ENCODE measurements at places on chromosomes 3 and 15.
A peak's percentile ranks its signal among the peaks of the same experiment; 100 is the strongest.

DNA sequence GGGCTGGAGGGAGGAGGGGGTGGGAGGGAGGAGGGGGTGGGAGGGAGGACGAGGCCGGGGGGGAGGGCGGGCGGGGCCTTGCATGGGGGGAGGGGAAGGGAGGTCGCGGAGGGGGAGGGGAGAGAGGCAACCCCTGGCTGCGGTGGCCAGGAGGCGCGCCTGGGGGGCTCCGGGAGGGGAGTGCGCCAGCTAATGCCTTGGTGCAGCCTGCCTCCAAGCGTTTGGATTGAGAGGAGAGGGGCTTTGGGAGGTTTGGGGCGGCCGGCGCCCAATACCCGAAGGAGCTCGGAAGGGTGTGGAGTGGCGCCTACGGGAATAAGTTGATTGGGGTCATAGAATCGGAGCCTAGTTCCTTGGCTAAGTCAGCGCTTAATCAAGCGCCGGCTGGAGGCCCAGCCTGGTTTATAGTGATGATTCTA is 557 bp downstream of the TFG start:
- H3K4me3 ChIP-seq, result peak overlapping the region; percentile 88
- H3K27me3 ChIP-seq, result no peaks in the 10 kb centered on the region
- H3K36me3 ChIP-seq, result no peaks in the 10 kb centered on the region
- H3K4me1 ChIP-seq, result peaks cover 26% of the 10 kb centered on the region
- peak overlapping the region; percentile 94 for H3K27ac ChIP-seq

DNA sequence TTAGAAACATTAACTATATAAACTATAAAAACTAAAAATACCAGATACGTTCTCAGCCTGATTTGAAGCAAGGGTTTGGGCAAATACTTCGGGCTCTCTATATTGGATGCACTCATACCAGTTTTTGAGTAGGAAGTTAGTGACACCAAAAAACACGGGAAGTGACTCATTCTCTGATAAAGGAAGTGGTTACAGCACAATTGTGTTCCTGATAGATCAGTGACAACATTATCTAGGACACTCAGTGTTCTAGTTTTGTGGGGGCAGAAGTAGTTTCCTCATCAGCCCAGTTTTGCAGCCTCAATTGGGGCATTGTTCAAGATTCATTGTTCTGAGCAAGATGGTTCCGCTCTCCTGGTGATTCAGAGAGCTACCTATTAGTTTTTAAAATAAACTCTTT is 469.6 kb upstream of the DPPA4 start:
- no peak for DNase-seq
- no peaks in the 10 kb centered on the region for H3K4me1 ChIP-seq
- H3K4me3 ChIP-seq, result no peak overlapping the region
- H3K27me3 ChIP-seq, result no peaks in the 10 kb centered on the region
- H3K27ac ChIP-seq, result no peak overlapping the region
- H3K36me3 ChIP-seq, result no peaks in the 10 kb centered on the region

GRCh38 chr3:55704521-55704920 is 217.4 kb upstream of the WNT5A start:
- DNase-seq, result no peak
- no peaks in the 10 kb centered on the region for H3K4me1 ChIP-seq
- no peaks in the 10 kb centered on the region for H3K36me3 ChIP-seq
- H3K4me3 ChIP-seq, result no peak overlapping the region
- H3K27me3 ChIP-seq, result peaks cover 4% of the 10 kb centered on the region
- no peak overlapping the region for H3K27ac ChIP-seq

DNA sequence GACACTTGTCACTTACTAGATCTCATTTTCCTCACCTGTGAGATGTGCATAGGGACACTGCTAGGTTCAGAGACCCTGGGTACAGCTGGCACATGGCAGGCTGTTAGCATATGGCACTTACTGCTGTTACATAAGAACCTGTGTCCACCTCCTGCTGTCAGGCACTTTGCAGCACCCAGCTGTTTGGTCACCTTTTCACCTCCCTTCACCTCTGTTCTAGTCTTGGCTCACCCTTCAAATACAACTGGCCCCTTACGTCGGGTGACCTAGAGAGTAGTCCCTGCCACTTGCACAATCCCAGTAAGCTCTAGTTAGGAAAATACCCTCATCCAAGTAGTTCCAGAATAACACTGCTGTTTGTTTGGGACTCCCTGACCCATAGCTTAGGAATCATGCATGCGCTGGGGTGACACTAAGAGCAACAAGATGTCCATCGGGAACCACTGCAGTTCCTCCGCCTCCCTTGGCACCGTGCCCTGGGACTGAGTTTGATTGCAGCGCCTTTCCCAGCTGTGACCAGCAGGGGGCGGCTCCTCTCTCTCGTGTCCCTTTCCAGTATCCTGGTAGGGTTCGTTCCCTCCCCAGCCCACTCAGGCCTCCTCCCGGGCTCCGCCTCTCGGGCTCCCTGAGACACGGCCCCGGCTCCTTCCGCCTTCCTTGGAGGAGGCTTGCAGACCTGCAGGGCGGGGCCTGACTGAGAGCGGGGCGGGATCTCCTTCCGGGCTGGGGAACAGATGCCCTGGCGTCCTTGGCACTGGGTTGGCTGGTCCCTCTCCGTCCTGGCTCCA is 78.6 kb downstream of the ABHD5 start:
- H3K4me3 ChIP-seq, result peak overlapping the region; percentile 15
- DNase-seq, result peak; percentile 89
- H3K27me3 ChIP-seq, result no peaks in the 10 kb centered on the region
- H3K4me1 ChIP-seq, result peaks cover 32% of the 10 kb centered on the region

DNA sequence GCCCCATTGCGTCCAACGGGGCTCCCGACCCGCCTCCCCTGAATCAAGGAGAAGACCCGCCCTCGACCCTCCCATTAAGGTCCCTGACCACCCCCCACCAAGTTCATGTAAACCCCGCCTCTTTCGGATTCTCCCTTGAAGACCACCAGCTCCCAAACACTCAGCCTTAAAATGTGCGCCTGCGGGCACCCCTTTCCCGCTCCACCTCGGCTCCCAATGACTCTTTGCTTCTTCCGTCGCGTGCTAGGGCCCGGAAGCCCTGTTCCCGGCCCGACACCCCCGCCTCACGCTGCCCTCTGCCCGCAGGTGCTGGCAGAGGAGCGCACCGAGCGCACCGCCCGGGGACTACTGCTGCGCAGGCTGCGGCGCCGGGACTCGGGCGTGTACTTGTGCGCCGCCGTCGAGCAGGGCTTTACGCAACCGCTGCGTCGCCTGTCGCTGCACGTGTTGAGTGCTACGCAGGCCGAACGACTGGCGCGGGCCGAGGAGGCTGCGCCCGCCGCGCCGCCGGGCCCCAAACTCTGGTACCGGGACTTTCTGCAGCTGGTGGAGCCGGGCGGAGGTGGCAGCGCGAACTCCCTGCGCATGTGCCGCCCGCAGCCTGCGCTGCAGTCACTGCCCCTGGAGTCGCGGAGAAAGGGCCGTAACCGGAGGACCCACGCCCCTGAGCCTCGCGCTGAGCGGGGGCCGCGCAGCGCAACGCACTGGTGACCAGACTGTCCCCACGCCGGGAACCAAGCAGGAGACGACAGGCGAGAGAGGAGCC is 2.7 kb upstream of the LSMEM2 start:
- no peak overlapping the region for H3K4me3 ChIP-seq
- no peak overlapping the region for H3K27ac ChIP-seq
- no peak for DNase-seq
- H3K4me1 ChIP-seq, result peaks cover 35% of the 10 kb centered on the region
- no peaks in the 10 kb centered on the region for H3K36me3 ChIP-seq

DNA sequence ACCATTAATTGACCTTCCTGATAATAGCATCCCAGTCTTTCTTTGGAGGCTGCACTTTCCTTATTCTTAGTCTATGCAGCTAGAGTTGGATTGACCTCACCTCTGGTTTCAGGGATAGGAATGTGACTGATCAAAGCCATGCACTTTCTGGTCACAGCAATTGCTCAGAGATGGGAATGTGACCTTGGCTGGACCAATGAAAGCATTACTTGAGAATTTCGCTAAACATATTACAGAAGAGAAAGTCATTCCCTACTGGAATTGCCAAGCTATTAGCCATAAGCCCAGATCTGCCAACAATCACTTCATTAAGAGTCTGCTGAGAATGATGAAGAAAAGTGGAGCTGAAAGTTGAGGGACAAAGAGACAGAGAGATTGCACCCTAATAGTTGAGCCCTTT is 32.7 kb downstream of the RTP1 start:
- H3K27ac ChIP-seq, result no peak overlapping the region
- no peak for DNase-seq
- H3K36me3 ChIP-seq, result no peaks in the 10 kb centered on the region
- no peaks in the 10 kb centered on the region for H3K4me1 ChIP-seq

DNA sequence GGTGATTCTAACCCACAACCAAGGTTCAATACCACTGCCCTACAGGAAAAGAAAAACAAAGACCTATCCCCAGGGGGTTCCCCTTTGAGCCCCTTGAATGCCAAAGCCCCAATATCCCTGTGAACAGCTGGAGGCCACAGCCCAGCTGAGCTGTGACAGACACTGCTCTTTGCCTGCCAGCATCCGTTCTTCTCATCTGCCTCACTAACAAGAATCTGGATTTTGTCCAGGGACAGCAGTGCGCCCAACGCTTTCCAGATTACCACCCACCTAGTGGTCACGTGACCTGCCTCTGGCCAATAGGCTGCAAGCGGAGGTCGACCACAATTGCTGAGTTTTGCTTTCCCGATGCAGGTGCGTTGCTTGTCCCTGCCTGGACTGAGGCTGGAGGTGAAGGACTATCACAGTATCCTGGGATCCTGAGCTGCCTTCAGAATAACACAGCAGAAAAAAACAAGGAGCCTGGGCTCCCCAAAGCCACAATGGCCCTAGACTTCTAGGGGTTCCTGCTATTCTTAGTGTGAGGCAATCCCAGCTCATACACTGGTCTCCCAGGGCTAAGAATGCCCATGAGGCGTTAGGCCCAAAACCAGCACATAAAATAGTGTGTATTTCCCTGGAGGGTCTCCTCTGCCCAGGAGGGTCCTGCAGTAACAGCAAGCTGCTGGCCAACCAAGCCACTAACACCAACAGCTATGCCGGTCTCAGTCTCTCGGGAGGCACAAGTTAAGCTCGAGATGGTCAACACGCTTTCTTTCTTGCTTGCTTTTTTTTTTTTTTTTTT is 13.8 kb downstream of the BDH1 start:
- peak; percentile 51 for DNase-seq
- no peak overlapping the region for H3K4me3 ChIP-seq
- no peaks in the 10 kb centered on the region for H3K36me3 ChIP-seq
- H3K27ac ChIP-seq, result no peak overlapping the region

DNA sequence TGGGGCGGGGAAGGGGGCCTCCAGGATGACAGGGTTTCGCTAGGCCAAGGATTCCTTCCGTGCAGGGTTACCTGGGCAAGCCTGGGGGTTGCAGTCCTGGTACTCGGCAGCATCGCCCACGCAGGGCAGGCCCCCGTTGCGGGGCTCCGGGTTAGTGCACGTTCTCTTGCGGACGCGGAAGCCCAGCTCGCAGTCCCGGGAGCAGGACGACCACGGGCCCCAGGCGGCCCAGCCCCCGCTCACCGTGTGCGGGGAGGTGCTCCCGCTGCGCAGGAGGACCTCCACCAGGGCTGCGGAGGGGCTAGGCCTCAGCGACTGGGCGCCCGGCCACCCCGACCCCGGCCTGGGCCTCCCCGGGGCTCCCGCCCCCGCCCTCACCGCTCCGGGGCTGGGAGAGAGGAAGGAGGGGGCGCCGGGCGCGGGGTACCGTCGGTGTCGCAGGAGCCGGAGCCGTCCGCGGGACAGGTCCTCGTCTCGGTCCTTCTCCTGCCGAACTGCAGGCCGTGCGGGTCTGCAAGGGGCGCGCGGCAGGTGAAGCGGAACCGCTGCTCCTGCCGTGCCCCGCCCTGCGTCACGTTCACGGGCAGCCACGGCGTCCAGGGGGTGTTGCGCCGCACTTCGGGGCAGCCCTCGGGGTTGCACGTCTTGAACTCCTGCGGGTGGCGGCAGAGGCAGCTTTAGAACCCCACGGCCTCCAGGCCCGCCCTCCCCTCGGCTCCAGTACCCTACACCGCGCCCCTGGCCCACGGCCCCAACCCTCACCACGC is 114.6 kb downstream of the SEMA5B start:
- H3K27ac ChIP-seq, result no peak overlapping the region
- DNase-seq, result no peak
- no peak overlapping the region for H3K4me3 ChIP-seq
- peaks cover 9% of the 10 kb centered on the region for H3K27me3 ChIP-seq
- no peaks in the 10 kb centered on the region for H3K4me1 ChIP-seq

DNA sequence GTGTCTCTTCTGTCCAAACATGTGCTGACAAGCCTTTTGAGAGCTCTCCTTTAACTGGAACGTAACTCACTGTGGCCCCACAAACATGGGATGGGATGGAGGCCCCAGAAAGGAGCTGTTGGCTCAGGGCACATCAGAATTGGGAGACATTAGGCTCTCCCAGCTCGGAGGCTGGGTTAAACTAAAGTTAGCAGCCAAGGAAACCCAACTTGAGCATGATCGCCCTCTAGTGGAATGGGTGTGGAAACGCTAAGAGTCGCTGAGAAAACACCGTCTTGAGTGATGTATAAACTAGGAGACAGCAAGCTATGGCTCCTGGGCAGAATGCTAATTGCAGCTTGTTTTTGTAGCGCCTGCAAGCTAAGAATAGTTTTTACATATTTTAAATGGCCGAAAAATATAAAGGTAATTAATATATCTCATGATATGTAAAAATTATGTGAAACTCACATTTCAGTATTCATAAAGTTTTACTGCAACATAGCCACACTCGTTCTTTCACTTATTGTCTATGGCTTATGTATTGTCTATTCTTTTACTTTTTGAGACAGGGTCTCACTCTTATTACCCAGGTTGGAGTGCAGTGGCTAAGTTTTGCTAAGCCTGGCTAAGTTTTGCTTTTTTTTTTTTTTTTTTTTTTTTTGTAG is 138.8 kb upstream of the HACD2 start:
- no peak overlapping the region for H3K4me3 ChIP-seq
- no peak overlapping the region for H3K27ac ChIP-seq
- H3K27me3 ChIP-seq, result no peaks in the 10 kb centered on the region
- no peak for DNase-seq
- peaks cover 3% of the 10 kb centered on the region for H3K4me1 ChIP-seq

GRCh38 chr3:184325269-184325668 is 10.9 kb downstream of the EIF4G1 start:
- peaks cover 40% of the 10 kb centered on the region for H3K4me1 ChIP-seq
- no peaks in the 10 kb centered on the region for H3K27me3 ChIP-seq
- peak overlapping the region; percentile 97 for H3K27ac ChIP-seq
- no peak for DNase-seq
- H3K4me3 ChIP-seq, result no peak overlapping the region
- peaks cover 12% of the 10 kb centered on the region for H3K36me3 ChIP-seq

GRCh38 chr15:68372291-68372811 is 59.6 kb downstream of the ITGA11 start:
- H3K27ac ChIP-seq, result no peak overlapping the region
- H3K27me3 ChIP-seq, result no peaks in the 10 kb centered on the region
- H3K36me3 ChIP-seq, result no peaks in the 10 kb centered on the region
- H3K4me1 ChIP-seq, result peaks cover 16% of the 10 kb centered on the region
- no peak overlapping the region for H3K4me3 ChIP-seq

- H3K27me3 ChIP-seq, result no peaks in the 10 kb centered on the region
- H3K36me3 ChIP-seq, result no peaks in the 10 kb centered on the region
- DNase-seq, result no peak
- H3K4me3 ChIP-seq, result no peak overlapping the region
Observed at GRCh38 chr3:72679540-72680198, 168.6 kb downstream of the SHQ1 start.

GRCh38 chr15:33963831-33964664 is 4.2 kb upstream of the CHRM5 start:
- peaks cover 15% of the 10 kb centered on the region for H3K4me1 ChIP-seq
- H3K36me3 ChIP-seq, result no peaks in the 10 kb centered on the region
- no peak overlapping the region for H3K4me3 ChIP-seq
- H3K27me3 ChIP-seq, result no peaks in the 10 kb centered on the region
